ENCODE measurements at places on chromosomes 5 and 9. TPM values are rescaled to one million over a fixed set of nuclear protein-coding genes. Genes with fewer than 3 reads are reported as not detected.

GRCh38 chr9:95171001-95171400, 146.5 kb downstream of the FANCC start:
- DNase-seq, result no peak

GRCh38 chr5:67045816-67046740, 150.5 kb downstream of the CD180 start:
- DNase-seq, result no peak

- no peak for DNase-seq
These were observed 184.4 kb downstream of the MAN2A1 start for GRCh38 chr5:109874108-109874507.

Gene PLGRKT
- 49.6 TPM for total RNA-seq

Gene C6
- 4.6 TPM for total RNA-seq

All from prostate gland (tissue), 2 donors.